ENCODE measurements at places on chromosomes 11 and 22. TPM values are rescaled to one million over a fixed set of nuclear protein-coding genes. Genes with fewer than 3 reads are reported as not detected.

Gene RNF26
- 32.2 TPM for total RNA-seq

Gene CRYBB2
- not detected for total RNA-seq

Gene TLCD5
- total RNA-seq: 0.77 TPM

Gene DEFB108B
- total RNA-seq: not detected

Gene YAP1
- not detected for total RNA-seq

Gene MYO7A
- total RNA-seq: 0.22 TPM

Gene ANO9
- 122 TPM for total RNA-seq

Gene SEC14L6
- 0.08 TPM for total RNA-seq

Gene DGCR8
- total RNA-seq: 54.3 TPM

Gene TMEM109
- 97.8 TPM for total RNA-seq

Gene TPBGL
- 0.28 TPM for total RNA-seq

Gene CD3D
- total RNA-seq: 433 TPM

Gene WNT7B
- not detected for total RNA-seq

Gene OR52A1
- total RNA-seq: not detected

Gene GAB4
- total RNA-seq: not detected

Gene OR4A16
- total RNA-seq: not detected

Gene TUB
- 0.14 TPM for total RNA-seq

Gene TRPM5
- not detected for total RNA-seq

Gene TRIM51
- not detected for total RNA-seq

Data from activated naive CD8-positive, alpha-beta T cell treated with anti-CD3 and anti-CD28 coated beads, Interleukin-2, amount 10 ng/mL, durations not matched to agents 7 days and 5 days (primary cell).